ENCODE measurements at places on chromosomes 7 and 10.

DNA sequence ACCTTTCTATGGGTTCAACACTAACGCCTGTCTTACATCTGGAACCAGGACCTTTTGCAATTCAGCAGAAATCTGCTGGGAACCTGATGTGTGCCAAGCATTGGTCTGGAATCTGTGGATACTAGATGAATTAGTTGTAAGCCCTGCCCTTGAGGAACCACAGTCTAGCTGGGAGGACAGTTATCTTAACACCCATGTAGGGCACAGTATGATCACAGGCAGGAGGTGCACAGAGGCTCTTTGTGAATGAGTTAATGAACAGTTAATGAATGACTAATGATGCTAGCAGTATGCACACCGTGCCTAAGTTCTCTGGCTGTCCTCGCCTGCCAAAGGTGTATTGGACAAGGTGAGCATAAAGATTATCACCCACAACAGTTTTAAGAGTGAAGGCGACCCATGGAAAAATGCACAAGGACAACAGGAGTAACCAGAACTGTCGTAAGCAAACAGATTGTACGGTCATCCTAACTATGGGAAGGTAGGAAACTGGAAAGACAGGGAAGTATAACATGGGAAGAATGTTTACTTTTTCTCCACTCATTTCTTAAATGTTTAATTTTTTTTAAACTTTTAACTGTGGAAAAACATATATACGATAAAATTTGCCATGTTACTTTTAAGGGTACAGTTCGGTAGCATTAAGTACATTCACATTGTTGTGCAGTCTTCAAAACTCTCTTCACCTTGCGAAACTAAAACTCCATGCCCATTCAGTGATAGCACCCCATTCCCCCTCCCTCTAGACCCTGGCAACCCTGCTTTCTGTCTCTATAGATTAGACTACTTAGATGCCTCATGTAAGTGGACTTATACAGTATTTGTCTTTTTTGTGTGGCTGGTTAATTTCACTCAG is 139.9 kb downstream of the CXCL12 start:
- DNase-seq, result no peak

DNA sequence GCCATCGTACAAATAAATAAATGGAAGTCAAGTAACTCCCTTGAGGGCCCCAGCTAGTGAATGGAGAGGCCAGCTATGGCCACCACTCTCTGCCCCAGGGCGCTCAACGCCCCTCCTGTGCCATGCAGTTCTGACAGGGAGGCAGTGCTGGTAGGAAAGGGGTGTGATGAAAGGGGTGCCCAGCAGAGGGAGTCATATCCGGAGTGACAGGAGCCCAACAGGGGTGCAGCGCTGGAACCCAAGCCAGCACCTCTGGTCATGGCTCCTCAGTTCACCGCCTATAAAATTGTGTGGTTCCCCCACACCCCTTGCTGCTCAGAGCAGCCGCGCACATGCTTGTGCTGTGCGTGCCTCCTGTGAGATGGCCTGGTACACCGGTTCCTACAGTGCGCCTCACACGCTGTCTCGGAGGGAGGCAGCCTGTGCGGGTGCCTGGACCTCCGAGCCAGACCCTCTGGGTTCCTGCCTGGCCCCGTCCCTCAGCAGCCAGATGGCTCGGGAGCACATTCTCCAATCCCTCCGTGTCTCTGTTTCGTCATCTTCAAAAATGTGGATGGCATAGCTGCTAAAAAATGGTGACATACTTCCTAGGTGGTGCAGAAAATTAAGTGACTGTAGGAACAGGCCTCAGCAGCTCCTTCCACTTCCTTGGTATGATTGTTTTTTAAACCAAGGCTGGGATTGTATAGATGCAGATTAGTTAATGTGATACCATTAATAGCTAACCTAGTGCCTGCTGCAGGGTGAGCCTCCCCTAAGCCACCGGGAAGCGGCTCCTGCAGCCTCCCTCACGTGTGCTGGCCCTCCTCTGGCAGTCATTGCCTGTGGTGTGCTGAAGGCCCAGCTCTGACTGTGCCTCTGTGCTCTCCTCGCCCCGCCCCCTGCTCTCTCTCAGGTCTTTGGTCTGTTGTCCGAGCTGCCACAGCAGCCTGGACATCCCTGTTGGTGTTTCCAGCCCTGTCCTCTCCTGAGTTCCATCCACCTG is 125.8 kb downstream of the EGFR start:
- no peak for DNase-seq

GRCh38 chr10:8511026-8511425 is 456.5 kb downstream of the GATA3 start:
- DNase-seq, result no peak

GRCh38 chr10:4025339-4025738 is 240.3 kb upstream of the KLF6 start:
- DNase-seq, result no peak

DNA sequence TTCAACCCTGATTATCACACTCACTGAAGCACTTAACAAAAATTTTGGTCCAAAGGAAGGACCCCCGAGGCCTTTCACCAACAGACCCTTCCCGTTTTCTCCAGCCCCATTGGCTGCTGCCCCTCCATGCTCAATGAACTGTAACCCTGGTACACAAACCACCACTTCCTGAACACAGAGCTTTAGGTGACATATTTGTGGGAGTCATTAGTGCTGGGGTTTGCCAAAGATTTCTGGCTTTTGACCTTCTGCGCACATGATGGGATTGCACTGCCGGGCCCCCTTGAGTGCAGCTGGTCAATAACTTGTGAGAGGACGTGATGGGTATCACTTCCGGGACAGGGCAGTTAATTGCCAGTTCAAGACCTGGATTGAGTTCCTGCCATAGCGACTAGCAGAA is 9.0 kb upstream of the CAMK1D start:
- no peak for DNase-seq

- no peak for DNase-seq
Observed at GRCh38 chr10:122877264-122877663, 2.1 kb downstream of the FAM24B start.

DNA sequence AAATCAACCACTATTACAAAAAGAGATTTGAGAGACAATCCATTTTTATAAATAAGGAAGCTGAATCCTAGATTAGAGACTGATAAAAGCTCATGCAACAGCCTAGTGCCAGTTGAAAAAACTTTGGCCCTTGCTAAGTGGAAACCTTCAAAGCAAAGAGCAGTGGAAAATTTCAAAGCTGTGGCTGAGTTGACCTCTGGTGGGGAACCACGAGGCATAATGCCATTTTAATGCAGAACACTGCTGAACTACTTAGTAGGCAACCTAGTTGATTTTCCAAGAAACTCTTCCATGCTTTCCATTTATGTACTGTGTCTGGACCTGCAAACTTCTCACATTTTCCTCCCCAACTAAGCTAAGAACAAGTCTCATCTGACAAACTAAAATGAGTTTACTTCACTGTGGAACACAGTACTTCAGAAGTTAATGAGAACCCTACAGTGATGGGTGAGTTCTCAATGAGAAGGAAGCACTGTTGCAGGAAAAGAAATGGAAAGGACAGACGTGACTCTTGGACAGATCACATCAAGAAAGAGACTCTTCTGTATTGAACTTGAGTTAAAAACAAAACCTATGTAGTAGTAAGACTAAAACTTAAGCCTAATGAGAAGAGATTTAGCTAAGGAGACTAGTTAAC is 19.5 kb downstream of the FZD9 start:
- DNase-seq, result no peak

GRCh38 chr7:20064974-20065862 is 152.0 kb downstream of the MACC1 start:
- DNase-seq, result peak; percentile 82

- DNase-seq, result no peak
Observed at GRCh38 chr10:125257521-125258108, 97.3 kb upstream of the CTBP2 start.

- DNase-seq, result no peak
Observed at GRCh38 chr7:25979605-25980004, 172.4 kb upstream of the NFE2L3 start.

- DNase-seq, result no peak
Observed at GRCh38 chr7:74453322-74454011, at the start of gene GTF2IRD1. Gene GTF2IRD1 (plus strand): TSS chr7:74453906. CDS start chr7:74508081, 54,175 bp downstream.

DNA sequence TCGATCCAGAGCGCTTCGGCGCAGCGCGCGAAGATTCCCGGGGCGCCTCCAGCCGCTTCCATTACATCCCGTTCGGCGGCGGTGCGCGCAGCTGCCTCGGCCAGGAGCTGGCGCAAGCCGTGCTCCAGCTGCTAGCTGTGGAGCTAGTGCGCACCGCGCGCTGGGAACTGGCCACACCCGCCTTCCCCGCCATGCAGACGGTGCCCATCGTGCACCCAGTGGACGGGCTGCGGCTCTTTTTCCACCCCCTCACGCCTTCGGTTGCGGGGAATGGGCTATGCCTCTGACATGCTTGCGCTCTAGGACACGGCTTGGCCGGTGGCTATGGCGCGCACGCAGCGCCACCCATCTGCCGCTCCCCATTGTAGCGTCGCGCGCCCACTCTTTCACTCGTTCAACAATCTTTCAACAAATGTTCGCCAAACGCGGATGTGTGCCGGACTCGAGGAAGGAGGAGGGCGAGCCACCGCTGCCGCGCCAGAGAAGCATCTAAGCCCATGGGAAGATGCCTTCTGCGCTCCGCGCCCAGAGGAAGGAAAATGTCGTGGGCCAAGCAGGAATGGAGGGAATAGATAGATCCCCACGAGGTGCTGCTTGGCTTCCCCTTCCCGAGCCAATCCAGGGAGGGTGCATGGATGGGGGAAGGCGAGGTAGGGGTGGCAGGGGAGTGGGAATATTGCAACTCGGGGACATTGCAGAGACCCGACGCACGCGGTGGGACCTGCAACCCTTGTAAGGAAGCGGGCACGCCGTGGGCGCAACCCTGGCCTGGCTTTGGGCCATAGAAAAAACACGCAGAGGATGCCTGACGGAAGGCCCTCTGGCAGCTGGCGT is 5.1 kb upstream of the CYP26A1 start:
- no peak for DNase-seq

DNA sequence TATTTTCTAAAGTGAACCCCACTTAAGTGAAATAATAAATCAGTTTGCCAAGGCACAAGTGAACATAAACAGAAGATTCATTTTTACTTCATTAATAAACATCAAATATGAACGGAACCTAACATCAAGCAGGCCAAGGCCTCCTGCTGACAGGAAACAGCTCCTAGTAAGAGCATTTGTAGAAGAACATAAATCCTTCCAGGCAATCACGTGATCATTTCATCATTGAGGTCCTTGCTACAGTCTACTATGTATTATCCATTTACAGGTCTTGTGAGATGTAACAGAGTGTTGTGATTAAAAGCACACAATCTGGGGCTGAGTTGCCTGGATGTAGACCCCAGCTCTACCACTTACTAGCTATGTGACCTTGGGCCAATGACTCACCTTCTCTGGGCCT is 70.6 kb downstream of the CALD1 start:
- DNase-seq, result no peak

DNA sequence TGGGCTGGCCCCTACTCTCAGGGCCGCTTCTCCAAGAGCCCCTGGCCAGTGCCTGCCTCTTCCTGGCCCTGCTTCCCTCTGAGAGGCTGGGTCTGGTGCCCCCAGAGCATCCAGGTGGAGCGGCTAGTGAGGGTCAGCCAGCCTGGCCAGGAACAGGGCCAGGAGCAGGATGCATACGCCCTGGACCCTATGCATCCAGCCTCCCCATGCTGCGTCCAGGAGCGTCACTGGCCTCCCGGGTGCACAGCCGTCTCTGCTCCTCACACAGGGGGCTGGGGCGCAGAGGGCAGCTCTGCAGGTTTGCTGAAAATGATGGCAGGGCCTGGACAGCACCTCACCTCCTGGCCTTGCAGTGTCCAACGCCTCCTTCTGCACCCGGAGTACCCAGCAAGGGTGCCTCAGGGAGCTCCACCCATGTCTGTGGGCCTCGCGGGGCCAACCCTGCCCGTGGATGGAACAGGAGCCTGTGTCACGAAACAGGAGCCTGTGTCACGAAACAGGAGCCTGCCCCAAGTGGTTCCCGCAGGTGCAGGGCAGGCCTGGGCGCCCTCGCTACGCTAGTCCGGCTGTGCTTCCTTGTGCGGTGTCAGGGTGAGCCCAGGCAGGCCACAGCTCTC is 246.2 kb upstream of the PPP2R2D start:
- no peak for DNase-seq

- peak; percentile 19 for DNase-seq
Observed at GRCh38 chr10:21700474-21700873, 166.4 kb downstream of the MLLT10 start.

DNA sequence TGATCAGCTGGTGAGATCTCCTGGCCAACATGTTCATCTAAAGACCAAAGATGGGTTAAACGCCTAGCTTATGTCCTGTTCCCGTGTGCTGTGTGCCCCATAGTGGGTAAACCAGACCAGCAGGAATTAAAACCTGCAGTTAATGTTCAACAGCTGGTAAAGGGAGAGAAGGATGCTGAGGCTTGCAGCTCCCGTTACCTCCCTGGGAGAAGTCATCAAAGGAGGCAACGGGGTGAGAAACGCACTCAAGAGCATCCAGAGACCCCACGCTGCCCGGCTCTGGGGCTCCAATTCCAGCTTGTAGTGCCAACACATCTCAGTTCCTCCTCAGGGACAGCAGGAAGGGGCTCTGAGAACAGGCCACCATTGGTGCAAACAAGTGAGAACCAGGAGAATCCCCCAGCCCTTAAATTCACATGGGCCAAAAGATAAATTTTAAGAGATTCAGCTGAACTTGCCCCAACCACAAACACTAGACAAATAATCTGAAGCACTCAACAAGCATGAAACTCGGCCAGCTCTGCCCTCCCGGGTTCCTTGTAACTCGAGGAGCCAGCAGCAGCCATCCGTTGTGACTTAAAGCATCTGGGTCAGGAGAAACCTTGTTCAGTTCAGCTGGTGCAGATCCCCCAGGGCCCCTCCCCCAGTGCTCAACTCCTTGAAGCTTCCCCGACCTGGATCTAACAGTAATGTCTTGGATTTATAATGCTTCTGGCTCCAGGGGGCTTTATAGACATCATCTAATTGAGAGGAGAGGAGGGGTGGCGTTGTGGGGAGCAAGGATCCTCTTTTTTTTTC is 29.4 kb downstream of the FAM241B start:
- DNase-seq, result no peak

GRCh38 chr7:127150543-127150942 is 102.2 kb downstream of the GRM8 start:
- DNase-seq, result no peak

DNA sequence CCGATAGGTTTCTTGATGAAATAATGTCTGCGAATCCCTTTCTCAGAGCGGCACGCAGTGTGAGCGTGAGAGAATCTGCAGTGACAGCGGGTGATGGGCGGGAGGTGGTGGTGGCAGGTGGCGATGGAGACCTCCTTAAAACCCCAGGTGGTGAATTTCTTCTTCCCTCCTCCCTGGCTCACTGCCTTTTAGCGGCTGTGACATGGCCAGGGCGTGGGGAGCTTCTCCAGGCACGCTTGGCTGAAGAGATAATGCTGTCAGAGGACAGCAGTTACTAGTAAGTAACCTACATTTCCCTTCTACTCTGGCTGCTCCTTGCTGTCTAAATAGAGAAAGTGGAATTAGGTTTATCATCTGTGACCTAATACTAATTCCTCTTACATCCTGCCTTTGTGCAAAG is 141.4 kb upstream of the INSYN2A start:
- DNase-seq, result no peak

- no peak for DNase-seq
Observed at GRCh38 chr7:42262964-42263363, 26.0 kb upstream of the GLI3 start.

- no peak for DNase-seq
Observed at GRCh38 chr10:3486346-3487065, 298.5 kb downstream of the KLF6 start.

GRCh38 chr7:25158966-25159365 is 33.9 kb upstream of the CYCS start:
- DNase-seq, result no peak

Data from thymus (tissue), 14 donors.